ENCODE measurements at places on chromosomes 3 and 15.

GRCh38 chr15:88987934-88988671, 74.9 kb upstream of the MFGE8 start:
- DNase-seq: no peak

DNA sequence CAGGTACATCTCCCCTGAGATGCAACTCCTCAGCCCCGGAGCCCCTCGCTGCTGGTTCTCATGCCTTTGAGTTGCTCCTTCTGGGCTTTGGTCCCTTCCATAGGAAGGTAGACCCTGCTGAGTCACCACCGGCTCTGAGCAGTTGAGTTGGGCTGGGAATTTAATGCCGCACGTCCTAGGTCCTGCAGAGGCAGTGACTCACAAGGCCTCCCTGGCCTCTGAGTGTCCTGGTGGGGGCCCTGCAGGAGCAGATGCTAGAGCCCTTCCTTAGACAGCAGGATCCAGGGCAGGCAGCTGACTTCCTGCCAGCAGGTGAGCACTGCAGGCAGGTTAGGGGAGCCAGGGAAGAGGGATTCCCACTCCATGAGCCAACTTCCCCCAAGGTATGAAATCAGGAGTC, 5.5 kb upstream of the NTRK3 start:
- DNase-seq: no peak

DNA sequence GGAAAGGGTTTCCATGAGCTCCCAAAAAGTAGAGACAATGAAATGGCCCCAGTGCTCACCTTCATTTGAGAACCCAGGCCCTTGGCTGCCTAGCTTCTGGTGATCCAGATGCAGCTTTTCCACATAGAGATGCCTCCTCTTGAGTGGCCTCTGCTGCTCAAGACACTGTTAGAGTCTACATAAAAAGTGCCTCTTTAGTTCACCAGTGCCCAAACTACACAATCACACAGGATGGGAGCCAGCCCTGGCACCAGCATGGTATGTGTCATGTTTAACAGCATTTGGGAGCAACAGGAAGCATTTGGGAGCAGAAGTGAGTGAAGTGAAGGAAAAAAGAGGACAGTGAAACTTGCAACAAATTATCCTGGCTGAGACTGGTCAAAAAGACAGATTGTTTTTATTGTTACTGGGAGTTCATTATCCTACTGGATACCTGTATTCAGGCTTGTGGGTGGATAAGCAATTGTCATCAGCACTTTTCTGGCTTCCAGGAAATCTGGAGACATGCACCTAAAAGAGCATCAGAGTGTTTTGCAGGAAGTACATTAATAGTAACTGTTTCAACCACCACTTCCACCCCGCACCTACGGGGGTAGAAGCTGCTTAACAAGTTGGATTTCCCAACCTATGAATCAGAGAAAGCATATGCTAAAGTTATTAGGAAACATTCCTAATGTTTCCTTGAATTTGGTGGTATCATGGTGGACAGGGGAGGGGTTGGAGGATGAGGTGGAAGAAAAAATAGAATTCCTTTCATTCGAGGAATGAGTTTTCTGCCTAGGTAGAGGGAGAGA, 416.2 kb downstream of the IGSF11 start:
- no peak for DNase-seq

DNA sequence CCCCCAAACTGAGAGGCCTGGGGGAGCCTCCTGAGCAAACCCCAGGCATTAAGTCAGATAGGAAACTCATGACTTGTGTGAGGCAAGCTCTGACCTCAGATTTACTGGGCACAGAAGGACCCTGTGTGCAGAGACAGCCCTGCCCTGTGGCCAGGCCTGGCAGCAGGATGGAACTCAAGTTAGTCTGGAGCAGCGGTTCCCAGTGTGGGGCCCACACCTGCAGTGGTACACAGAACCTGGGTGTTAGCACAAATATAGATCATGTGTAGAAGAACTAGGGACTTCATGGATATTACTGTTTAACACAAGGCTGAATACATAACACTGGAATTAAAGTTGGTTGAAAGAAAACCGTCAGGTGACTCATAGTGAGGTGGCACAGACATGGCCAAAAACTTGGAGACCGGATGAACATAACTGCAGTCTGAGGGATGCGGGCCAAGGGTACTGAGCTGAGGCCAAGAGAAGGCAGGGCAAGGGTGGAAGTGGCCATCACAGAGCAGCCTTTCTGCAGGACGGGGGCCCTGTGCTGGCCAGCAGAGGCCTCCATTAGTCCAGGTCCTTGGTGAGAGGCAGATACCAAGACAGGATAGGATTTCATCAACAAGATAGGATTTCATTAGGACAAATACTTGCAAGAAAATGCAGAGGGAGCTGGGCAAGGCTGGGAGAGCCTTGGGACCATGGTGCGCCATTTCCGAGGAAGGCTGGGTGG, 40.9 kb downstream of the IRAK2 start:
- DNase-seq: no peak

DNA sequence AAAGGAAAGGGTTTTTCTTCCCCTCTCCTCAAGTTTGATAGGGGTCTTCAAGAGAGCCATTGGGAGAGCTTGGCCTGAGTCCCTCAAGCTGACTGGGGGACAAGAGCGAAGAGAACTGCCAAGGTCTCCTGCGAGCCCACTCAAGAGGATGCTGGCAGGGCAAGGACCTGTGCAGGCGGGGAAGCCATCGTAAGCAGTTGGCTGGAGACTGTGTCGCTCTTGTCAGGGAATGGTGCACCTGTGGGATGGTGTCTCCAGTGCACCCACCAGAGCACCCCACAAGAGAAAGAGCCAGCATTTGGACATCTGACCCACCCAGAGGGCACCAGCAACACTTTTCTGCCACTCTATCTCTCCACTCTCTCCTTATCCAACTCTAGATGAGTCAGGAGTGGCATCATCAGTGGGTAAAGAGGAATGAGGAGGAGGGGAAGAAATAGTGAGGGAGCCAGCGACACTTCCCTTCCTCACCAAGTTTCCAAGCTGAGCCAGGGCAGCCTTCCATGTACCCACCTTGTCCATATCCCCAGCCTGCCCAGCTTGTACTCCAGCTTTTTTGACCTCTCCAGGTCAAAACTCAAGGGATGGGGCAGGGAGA, 13.6 kb upstream of the XIRP1 start:
- no peak for DNase-seq

DNA sequence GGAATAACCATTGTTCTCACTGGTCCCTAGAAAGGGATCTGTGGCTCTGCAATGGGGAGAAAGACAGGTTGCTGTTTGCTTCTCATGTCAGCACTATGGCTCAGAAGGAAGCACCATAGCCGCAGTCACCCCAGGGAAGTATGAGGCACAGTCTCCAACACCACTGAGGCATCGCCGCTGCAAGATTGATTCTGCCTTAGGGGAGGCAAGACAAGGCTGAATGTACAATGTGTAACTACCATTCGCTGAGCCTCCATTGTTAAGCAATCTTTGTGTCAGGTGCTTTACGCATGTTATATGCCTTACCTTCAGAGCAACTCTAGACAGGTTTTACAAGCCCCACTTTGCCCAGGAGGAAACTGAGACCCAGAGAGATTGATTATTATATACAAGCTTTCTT, 100.7 kb upstream of the KCNMB2 start:
- no peak for DNase-seq

- no peak for DNase-seq
These were observed 48.1 kb upstream of the PLCL2 start for GRCh38 chr3:16836505-16837237.

All from NT2/D1 (cell line).